ENCODE measurements at places on chromosomes 16 and 17.

DNA sequence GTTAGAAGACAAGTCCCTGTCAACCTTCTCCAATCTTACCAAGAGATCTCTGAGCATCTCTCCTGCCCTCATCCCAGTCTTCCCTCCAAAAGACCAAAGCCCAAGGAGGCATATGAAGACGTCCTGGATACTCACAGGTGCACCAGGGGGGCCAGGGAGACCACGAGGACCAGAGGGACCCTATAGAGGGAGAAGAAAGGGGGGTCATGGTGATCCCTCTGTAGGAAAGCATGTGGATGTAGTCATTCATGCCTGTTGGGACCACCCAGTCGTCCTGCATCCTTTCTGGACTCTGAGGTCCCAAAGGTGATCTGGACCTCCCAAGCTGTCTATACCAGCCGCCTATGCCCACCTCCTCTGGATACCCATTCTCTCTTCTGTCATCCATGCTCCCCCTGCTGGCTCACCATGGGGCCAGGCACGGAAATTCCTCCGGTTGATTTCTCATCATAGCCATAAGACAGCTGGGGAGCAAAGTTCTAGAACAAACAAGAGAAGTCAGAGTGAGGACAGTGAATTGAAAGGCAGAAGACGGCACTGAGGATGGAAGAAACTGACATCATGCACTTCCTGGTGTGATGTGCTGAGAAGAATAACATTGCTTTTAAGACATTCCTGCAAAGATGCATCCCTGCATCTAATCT, 3.3 kb downstream of the COL1A1 start:
- no peak for DNase-seq

GRCh38 chr17:48634493-48635208, 8.5 kb upstream of the HOXB9 start:
- no peak for DNase-seq

DNA sequence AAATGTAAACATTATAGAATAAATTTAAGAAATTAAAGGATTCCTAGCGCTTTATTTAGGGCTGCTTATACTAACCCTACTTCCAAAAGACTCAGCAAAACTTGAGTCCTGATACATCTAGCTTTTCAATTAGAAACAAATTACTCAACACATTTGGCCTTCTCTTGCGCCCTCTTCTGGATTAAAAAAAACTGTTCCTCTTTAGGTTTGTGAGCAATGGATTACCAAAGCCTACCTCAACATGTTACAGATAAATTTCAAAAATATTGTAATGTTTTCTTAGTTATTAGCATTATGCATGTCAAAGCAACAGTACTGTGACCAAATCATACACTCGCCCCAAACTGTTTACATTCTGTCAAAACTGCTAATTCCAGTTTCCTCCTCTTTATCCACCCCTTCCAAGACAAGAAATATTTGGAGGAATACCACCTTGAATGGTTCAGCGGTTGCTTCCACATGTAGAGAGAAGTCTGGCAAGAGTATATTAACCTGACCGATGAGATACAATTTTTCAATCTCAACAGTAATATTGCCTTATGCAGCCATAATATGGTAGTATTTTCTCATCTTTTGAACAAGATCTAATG, 2.7 kb downstream of the NUFIP2 start:
- DNase-seq = peak; percentile 61

- DNase-seq = no peak
These were observed 14.6 kb downstream of the DNASE1 start for GRCh38 chr16:3669082-3669481.

GRCh38 chr17:72175263-72175662, 54.4 kb downstream of the SOX9 start:
- DNase-seq = no peak

- DNase-seq = peak; percentile 8
These were observed at the start of gene CHD3 for GRCh38 chr17:7888184-7888920. Gene CHD3, plus strand, starts transcription at chr17:7888789. Its CDS starts 212 bp downstream, at chr17:7889001.

DNA sequence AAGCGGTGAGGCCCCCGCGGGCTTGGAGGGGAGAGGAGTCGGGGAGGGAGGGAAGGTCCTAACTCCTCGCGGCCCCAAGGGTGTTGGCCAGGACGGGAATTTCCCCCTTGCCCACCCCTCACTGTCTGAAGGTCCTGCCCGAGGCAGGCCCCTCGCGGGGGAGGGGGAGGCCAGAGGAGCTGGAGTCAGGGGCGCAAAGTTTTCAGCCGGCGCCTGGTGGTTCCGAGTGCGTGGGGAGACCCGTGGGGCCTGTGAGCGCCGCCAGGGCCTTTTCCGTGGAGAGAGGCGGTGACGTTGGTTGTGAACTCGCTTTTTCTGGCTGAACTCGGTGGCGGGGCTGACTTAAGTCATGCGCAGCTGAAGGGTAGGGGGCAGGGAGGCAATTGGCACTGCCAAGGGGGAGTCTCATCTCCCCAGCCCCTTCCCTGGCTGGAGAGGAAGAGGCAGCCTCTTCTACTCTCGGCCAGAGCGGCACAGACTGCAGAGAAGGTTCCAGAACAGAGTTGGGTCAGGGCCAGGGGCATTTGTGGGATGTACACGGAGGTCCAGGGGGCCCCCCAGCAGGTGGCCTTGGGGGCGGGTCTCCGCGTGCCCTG, 1.5 kb downstream of the CACNA1H start:
- no peak for DNase-seq

Data from brain microvascular endothelial cell (primary cell).